ENCODE measurements at places on chromosomes 2 and 18.

DNA sequence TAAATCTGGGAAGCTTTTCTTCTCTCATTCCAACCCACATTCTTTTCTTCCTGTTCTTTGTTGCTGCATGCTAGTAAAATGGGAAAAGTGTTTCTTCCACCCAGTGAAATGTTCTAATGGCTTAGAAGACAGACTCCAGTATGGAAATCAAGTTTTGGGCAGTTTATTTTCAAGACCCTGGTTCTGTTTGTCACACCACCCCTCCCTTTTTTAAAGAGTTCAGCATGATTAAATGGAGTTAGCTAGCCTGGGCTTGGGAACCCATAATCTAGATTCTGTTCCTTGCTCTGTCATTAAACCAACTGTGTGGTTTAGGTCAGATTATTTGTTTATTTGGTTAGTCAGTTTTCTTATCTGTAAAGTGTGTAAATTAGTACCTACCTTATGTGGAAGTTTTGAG, 151.8 kb upstream of the NT5C1B start:
- no peak for DNase-seq

DNA sequence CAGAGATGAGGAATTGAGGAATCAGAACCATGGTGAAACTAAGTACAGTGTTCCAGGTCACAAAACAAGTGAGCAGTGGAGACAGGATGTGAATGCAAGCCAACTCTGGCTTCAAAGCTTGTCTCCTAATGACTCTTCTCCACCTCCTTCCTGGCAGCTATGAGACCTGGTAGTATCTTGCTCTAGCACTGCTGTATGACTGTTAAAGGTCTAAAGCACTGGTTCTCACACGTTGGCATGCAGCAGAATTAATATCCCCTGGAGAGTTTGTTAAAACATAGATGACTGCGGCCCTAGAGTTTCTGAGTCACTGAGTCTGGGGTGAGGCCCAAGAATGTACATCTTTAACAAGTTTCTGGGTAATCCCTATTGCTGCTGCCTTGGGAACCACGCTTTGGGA, 63.3 kb downstream of the SUCLG1 start:
- DNase-seq: no peak

- no peak for DNase-seq
These were observed 766.2 kb downstream of the MBD2 start for GRCh38 chr18:53458268-53458667.

DNA sequence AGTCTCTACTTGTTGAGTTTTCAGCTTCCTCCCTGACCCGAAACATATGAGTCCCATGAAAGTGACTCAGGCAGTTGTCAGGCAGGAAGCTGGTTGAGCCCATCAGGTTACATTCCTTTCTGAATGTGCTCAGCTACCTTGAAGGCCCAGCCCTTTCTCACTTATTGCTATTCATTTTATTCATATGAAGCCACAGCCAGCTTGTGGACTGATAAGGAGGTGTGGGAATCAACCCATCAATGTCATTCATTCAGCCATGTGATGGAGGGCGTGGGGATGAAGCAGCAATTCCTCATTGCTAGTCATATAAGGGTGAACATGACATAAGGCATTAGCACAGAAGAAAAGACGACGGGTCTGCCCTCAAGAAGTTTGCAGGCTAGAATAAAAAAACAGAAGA, 5.3 kb upstream of the VPS4B start:
- DNase-seq: no peak

- no peak for DNase-seq
These were observed 446.8 kb upstream of the GCFC2 start for GRCh38 chr2:76157531-76157930.

GRCh38 chr2:34985474-34985873, 1370.1 kb upstream of the CRIM1 start:
- no peak for DNase-seq

DNA sequence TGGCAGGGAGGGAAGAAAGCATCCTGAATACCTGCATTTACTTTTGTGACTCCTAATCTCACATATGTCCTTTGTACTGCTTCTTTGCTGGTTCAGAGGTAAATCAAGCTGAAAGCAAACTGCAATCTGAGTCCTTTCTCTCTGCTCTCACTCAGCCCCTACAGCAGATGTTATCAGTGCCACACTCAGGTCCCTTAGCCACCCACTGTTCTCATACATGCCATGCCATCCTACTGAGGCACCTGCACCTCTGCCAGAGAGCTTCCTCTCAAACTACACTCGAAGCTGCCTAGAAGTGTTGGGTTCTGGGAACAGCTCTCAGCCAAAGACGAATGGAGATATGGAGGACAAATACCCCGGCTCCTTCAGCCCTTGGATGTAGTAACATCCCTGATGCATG, 244.5 kb downstream of the TXNL1 start:
- DNase-seq: no peak

GRCh38 chr18:78679613-78680260, 299.9 kb upstream of the SALL3 start:
- DNase-seq: no peak

GRCh38 chr2:201765799-201766198, 14.9 kb downstream of the ALS2 start:
- DNase-seq: no peak

DNA sequence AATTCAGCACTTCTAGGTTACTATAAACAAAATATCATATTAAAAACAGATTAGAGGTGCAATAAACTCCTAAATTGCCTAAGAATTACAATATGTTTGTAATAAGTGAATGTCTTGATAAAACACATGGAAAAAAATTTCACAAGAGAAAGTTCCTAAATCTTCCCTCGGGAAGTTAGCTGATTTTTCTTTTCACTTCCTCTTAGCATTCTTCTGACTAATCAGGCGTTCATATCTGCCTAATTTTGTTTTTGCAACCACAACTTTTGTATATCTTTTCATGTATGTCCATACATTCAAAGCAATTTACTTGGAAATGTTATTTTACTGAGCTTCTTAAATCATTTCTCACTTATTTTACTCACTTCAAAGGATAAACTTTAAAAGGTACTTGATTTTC, 88.5 kb downstream of the RTTN start:
- DNase-seq: no peak

DNA sequence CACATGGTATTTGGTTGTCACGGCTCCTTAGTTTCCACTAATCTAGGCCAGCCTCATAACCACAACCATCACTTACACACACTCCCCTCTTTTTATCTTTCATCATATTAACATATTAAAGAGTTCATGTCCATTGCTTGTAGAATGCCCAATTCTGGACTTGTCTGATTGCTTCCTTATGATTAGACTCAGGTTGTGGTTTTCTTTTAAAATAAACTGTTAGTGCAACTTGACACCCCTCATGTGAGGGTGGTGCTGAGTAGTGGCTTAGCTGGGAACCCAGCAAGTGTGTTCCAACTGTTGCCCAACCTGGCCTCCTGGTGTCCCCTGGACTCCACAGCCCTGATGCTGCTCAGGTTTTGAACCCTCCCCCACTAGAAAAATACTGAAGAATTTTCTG, 20.1 kb upstream of the CD207 start:
- no peak for DNase-seq

- no peak for DNase-seq
These were observed 25.2 kb upstream of the STON1 start for GRCh38 chr2:48504647-48505327.

Measured in stimulated activated CD8-positive, alpha-beta memory T cell treated with anti-CD3 and anti-CD28 coated beads, Interleukin-15, amount 100 ng/mL, for 1 hour (primary cell).